Left ventricle myocardium inferior (tissue), 1 donor: ENCODE measurements at places on chromosomes 11 and 22. TPM values are rescaled to one million over a fixed set of nuclear protein-coding genes. Genes with fewer than 3 reads are reported as not detected.

DNA sequence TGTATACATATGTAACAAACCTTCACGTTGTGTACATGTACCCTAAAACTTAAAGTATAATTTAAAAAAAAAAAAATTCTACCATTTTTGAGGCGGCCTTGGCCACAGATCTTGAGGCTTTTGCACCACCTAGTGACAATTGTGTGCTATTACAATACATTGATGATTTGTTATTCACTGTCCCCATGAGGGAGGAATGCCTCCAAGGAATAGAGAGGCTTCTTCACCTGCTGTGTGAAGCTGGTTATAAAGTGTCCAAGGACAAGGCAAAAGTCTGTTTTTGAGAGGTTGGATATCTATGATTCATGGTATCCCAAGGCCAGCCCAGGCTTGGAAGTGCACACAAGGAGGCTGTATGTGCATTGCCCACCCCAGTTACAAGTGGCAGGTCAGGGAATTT, 30.7 kb downstream of the SLC22A25 start:
- no peak for DNase-seq
- no peaks in the 10 kb centered on the region for H3K4me1 ChIP-seq
- H3K4me3 ChIP-seq = no peak overlapping the region
- peaks cover 5% of the 10 kb centered on the region for H3K27me3 ChIP-seq

DNA sequence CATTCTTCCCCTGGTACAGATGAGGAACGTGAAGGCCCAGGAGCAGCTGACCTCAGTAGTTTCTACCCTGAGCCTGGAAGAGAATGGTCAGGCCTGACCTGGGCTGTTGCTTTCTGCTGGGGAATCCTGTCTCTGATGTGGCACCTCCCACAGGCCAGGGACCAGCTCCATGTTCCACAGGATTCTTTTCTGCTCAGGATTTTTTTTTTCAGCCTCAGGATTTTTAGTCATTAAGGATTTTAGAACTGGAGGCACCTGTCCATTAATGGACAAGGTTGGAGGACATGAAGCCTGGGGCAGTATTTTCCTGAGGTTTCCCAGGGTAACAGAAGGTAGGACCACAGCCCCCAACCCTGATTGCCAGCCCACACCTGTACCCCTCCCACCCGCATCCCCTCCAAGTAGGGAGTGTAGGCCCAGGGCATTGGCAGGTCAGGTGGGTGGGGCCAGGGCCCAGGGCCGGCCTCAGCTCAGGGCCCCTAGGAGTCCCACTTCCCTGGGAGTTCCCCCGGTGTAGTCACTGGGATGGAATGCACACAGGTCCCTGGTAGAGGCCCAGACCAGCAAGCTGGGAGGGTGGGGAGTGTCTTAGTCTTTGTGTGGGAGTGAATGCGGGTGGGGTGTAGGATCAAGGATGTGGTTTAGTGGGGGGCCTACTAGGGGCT, 16.1 kb downstream of the BIK start:
- H3K27me3 ChIP-seq = no peaks in the 10 kb centered on the region
- DNase-seq = no peak
- no peak overlapping the region for H3K4me3 ChIP-seq
- H3K4me1 ChIP-seq = peaks cover 5% of the 10 kb centered on the region
- H3K27ac ChIP-seq = no peak overlapping the region

DNA sequence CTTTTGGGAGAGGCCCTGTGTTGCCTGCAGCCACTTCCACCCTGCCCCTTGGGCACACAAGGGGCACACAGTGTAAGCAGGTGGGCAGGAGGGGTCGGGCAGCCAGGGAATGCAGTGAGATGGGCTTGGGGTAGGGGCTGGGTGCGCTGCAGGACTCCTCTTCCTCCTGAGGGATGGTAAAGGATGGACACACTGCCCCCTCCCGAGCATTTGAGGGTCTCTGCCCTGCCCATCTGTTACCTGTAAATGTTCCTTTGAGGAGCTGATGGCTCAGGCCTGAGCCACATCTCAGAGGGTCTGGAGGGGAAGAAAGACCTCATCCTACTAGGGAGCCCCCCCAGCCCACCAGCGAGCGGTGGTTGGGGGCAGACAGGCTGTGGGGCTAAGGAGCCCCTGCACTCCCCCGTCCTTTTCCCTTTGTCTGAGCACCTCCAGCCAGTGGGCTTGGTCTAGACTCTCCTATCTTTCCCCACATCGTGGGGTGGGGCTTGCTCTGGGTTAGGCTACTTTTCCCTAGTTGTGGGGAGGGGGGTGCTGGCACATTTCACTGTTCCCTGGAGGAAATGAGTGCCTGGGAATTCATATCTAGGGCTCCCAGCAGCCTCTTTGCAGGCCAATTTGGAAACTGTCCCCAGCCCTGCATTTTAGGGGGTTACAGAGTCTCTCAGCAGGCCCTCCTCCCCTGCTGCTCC, 1.7 kb upstream of the TSSC4 start:
- H3K4me1 ChIP-seq = peaks cover 49% of the 10 kb centered on the region
- H3K27ac ChIP-seq = peak overlapping the region; percentile 99

GRCh38 chr22:32622744-32623110, 148.1 kb downstream of the FBXO7 start:
- H3K27me3 ChIP-seq = no peaks in the 10 kb centered on the region
- peak overlapping the region; percentile 93 for H3K27ac ChIP-seq
- peaks cover 94% of the 10 kb centered on the region for H3K4me1 ChIP-seq
- no peak for DNase-seq
- no peaks in the 10 kb centered on the region for H3K36me3 ChIP-seq

DNA sequence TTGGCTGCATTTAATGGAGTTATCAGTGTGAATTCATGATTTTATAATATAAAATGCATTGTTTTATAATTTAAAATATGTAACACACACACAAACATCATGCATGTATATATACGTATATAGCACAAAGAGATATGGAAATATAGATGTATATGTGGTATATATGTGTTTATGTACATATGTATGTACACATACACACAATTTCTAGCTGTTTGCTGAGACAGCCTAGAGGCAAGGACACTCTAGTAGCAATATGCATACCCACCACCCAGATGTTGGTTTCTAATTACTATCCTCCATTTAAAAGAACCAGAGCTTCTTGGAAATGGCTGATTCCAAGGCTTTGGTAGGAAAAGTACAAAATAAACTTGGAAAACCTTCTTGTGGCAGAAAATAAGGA, 50.4 kb downstream of the RBFOX2 start:
- no peaks in the 10 kb centered on the region for H3K36me3 ChIP-seq
- DNase-seq = no peak
- no peak overlapping the region for H3K4me3 ChIP-seq
- H3K27ac ChIP-seq = no peak overlapping the region

DNA sequence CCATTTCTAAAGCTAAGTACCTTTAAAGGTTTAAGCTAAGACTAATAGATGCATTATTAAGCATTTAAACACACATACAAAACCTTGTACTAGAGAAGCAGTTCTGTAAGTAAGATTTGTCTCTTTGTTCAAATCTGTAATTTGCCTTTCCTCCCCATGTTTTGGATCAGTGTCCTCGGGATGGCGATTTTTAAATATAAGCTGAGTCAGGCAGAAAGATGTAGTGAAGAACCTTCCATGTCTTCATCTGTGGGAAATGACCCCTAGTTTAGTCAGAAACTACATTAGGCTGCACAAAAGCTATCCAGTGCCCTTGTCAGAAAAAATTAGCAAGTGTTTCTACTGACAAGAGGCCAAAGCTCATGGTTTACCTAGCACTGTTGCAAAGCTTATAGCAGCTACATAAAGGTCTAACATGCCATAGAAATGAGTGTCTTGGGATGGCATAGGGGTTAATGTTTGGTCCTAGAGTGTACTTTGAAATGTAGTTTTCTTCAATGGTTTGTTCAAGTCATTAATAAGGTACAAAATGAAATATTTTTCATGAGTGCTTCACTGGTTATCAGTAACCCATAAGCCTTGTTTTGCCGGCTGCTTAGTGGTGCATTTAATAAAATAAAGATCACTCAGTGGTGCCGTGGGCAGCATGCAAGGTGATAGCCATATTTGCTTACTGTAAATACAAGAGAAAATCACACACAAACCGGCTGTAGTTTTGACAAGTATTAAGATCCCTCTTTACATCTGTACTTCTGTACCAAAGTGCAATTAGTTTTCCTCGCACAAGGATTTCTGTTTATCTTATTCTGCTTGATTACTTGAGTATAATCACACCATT, 139.8 kb downstream of the ELP4 start:
- H3K4me1 ChIP-seq = peaks cover 23% of the 10 kb centered on the region
- H3K36me3 ChIP-seq = peaks cover 22% of the 10 kb centered on the region
- H3K4me3 ChIP-seq = no peak overlapping the region
- no peak overlapping the region for H3K27ac ChIP-seq
- H3K27me3 ChIP-seq = no peaks in the 10 kb centered on the region

GRCh38 chr11:103494491-103494890, 385.3 kb downstream of the DYNC2H1 start:
- no peaks in the 10 kb centered on the region for H3K36me3 ChIP-seq
- no peaks in the 10 kb centered on the region for H3K27me3 ChIP-seq
- H3K4me1 ChIP-seq = no peaks in the 10 kb centered on the region
- no peak overlapping the region for H3K27ac ChIP-seq
- no peak overlapping the region for H3K4me3 ChIP-seq

- H3K27ac ChIP-seq = peak overlapping the region; percentile 98
- H3K27me3 ChIP-seq = no peaks in the 10 kb centered on the region
- DNase-seq = no peak
Measured at GRCh38 chr11:614021-614622, 1.6 kb downstream of the IRF7 start.

DNA sequence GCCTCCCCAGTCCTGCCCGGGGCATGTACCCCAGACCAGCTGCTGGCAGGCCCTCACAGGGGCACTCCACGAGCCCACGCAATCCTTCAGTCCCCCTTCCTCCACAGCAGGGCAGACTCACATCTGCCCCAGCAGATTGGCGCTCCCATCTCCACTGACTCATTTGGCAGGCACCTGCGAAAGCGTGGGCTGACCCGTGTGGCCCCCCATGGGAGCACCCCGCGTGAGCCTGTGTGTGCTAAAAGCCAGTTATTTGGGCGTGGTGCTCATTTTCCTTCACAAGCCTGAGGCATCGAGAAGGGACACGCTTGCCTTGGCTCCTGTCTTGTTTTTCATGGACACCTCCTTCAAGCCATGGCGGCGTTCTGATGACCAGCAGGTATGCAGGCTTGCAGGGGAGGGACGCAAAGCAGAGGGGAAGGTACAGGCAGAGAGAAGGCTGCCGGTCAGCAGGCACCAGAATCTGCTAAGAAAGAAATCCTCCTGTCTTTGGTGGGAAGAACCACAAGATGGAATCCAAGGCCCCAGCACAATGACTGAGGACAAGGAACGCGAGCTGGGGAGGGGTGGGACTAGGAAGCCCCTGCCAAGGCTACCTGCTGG, 8.6 kb downstream of the NECTIN1 start:
- H3K4me3 ChIP-seq = no peak overlapping the region
- peak overlapping the region; percentile 49 for H3K27ac ChIP-seq
- no peaks in the 10 kb centered on the region for H3K36me3 ChIP-seq
- no peaks in the 10 kb centered on the region for H3K27me3 ChIP-seq
- DNase-seq = no peak

DNA sequence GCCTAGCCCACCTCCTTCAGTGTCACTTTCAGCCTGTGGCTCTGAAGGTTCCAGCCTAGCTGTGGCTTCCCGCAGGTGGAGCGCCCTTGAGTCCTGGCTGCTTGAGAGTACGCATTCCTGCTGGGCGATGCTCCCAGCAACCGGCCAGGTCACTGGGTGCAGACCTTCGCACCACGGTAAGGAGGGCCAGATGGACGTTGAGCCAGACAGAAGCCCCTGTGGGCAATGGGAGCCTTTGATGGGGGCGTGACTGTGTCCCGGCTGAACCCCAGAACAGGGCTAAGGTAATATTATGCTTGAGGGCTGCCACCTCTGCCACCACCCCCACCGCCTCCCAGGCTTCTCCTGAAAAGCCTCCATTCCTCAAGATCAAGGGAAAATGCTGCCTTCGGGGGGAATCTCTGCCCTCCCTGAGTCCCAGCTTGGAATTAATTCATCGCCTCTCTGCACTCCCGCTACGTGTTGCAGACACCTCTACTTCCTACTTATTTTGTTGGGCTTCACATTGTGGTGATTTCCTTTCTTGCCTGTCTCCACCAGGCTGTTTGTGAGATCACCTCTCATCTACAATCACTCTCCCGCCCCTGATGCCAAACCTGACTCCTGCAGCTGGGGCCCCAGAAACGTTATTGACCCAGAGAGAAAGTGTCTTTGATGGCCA, 144.9 kb upstream of the NECTIN1 start:
- H3K27me3 ChIP-seq = peaks cover 60% of the 10 kb centered on the region
- no peak for DNase-seq
- H3K36me3 ChIP-seq = no peaks in the 10 kb centered on the region
- no peak overlapping the region for H3K27ac ChIP-seq

GRCh38 chr22:30273711-30274436, 7.2 kb upstream of the OSM start:
- H3K4me1 ChIP-seq = peaks cover 16% of the 10 kb centered on the region
- H3K4me3 ChIP-seq = no peak overlapping the region
- no peaks in the 10 kb centered on the region for H3K27me3 ChIP-seq
- H3K27ac ChIP-seq = no peak overlapping the region
- DNase-seq = no peak

DNA sequence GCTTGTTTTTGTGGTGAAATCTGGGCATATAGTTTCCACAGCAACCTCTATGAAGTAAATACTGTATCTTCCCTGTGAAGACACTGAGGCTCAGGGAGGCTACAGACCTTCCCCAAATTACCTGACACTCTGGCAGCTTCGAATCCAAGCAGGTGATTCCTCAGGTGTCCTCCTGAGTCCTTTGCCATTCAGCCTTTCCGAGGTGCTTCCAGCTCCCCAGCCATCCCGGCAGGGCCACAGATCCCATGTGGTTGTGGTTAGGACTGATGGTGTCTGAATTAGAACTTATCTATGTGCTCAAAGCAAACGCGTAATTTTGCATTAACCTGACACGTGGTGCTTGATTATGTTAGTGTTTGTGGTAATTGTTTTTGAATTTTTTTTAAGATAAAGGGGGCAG, 785.6 kb downstream of the BRD1 start:
- H3K4me3 ChIP-seq = no peak overlapping the region
- no peaks in the 10 kb centered on the region for H3K4me1 ChIP-seq
- H3K27ac ChIP-seq = no peak overlapping the region
- H3K27me3 ChIP-seq = peaks cover 73% of the 10 kb centered on the region
- no peak for DNase-seq

DNA sequence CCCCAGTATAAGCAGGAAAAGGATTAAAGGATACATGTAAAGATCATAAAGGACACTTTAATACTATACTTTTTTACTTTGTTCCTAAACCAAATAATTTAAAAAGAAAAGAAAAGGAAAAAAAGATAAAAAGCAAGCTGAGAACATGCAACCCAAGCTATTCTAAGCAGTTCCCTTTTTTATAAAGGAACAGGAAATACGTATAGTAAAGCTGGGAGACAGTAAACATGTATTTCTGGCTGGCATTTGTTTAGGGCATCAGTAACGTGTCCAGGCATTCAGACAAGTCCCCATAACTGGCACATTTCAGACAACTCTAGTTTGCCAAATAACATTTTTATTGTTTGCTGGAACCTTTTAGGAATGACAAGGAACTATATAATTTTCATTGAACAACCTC, 24.9 kb downstream of the BCO2 start:
- H3K27me3 ChIP-seq = no peaks in the 10 kb centered on the region
- H3K4me1 ChIP-seq = no peaks in the 10 kb centered on the region
- no peak for DNase-seq
- H3K36me3 ChIP-seq = peaks cover 47% of the 10 kb centered on the region
- H3K27ac ChIP-seq = no peak overlapping the region

- no peaks in the 10 kb centered on the region for H3K36me3 ChIP-seq
- no peak overlapping the region for H3K4me3 ChIP-seq
- no peak for DNase-seq
- no peak overlapping the region for H3K27ac ChIP-seq
Measured at GRCh38 chr11:117070016-117070415, 28.2 kb downstream of the SIK3 start.

CBLIF gene
- not detected for total RNA-seq

SCGB1D2 gene
- 1.6 TPM for total RNA-seq

FBLN1 gene
- total RNA-seq = 82.8 TPM

TRIM48 gene
- not detected for total RNA-seq

APOBEC3F gene
- total RNA-seq = 4.8 TPM

OR8A1 gene
- total RNA-seq = not detected

ABCC8 gene
- 1.1 TPM for total RNA-seq

ANKRD42 gene
- total RNA-seq = 5.2 TPM

TRIM49C gene
- total RNA-seq = not detected

IL10RA gene
- total RNA-seq = 5.0 TPM
